ENCODE measurements at places on chromosomes 11 and 22.

GRCh38 chr11:116665523-116665922 is 107.3 kb downstream of the BUD13 start:
- no peak for DNase-seq

- no peak for DNase-seq
Observed at GRCh38 chr11:15829312-15829711, 527.0 kb downstream of the SOX6 start.

DNA sequence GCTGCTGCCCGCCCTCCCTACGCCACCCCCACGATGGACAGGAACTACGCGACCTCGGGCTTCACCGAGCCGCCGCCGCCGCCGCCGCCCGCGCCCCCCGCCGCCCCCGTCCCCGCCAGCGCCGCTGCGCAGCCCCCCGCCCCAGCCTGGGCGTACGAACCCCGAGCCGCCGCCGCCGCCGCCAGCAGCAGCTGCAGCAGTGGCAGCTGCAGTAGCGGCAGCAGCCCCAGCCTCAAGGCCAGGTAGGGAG is 407 bp downstream of the QSER1 start:
- no peak for DNase-seq

- no peak for DNase-seq
Observed at GRCh38 chr11:44816761-44817160, 90.0 kb downstream of the TSPAN18 start.

DNA sequence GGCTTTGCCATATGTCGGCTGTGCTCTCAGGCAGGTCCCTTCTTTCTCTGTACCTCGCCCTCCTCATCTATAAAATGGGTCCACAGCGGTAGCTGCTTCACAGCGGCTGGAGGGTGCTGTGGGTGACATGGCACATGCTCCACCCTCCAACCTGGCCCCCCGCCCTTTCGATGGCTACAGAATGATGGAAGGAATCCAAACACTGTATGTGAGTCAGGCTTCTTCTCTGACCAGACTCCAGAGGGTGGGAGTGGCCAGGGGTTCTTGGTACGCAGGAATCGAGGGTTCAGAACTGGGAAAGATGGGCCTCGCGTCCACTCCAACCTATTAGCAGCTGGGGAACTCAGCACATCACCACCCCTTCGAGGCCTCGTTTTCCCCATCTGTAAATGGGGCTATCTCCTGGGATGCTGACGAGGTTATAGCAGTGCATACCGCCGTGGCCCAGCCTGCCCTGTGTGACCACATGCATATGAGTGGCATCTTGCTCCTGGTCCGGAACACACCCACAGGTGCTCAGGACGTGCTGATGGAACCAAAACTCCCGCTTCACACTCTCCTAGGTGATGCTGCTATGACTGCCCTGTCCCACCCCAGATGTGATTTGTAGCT is 26.4 kb downstream of the MN1 start:
- peak; percentile 20 for DNase-seq

- no peak for DNase-seq
Observed at GRCh38 chr11:113385749-113386148, 1.8 kb upstream of the ANKK1 start.

- no peak for DNase-seq
Observed at GRCh38 chr22:46056546-46057245, 79.7 kb upstream of the WNT7B start.

- DNase-seq, result no peak
Observed at GRCh38 chr11:46457021-46457420, 65.4 kb upstream of the CHRM4 start.

GRCh38 chr11:30561691-30562415 is 24.3 kb downstream of the MPPED2 start:
- DNase-seq, result no peak

DNA sequence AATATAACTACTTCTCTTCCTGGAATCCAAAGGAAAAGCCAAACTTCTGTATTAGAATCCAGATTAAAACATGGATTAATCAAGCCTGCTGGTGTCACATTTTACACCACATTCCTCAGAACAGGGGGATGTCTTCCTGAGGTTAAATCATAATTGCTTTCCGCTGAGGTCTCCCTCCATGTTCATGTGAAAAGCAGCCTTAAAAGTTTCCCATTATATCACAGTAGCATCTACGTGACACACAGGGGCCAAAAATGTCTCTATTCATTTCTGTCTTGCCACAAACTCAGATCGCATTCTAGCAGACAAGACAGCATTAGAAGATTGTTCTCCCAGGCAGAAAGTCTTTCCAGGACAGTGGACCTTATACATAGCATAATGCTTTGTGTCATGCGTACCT is 788.7 kb downstream of the OPCML start:
- DNase-seq, result peak; percentile 30

- no peak for DNase-seq
Observed at GRCh38 chr11:65894034-65894591, 3.6 kb downstream of the CCDC85B start.

GRCh38 chr11:47980907-47981621 is 705 bp downstream of the PTPRJ start:
- DNase-seq, result peak; percentile 39

DNA sequence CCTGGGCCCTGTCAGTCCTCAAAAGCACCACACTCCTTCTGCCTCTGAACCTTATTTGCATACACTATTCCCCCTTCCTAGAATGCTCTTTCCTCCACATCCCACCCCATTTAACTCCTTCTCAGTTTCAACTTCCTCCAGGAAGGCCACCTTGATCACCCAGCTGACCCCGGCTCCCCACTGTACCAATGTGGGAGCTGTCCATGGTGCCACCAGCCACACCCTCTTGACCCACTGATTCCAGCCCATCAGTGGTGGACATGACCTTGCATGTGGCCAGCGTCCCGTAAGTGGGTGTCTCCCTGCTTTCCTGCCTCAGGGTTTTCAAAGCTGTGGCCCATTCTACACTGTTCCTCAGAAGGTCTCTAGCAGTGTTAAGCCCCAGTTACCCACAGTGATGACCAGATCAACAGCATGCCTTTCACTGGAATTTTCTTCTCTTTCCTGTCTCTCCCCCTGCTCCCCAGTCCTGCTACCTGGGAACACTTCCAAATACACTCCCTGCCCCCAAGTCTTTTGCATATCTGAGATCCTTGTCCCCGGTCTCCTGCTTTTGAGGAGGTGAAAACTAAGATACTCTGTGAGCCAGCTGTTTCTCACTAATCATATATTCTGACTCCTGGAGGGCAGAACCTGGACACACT is 346.6 kb downstream of the MN1 start:
- DNase-seq, result peak; percentile 61

GRCh38 chr22:46964773-46965550 is 202.5 kb downstream of the TBC1D22A start:
- DNase-seq, result no peak

DNA sequence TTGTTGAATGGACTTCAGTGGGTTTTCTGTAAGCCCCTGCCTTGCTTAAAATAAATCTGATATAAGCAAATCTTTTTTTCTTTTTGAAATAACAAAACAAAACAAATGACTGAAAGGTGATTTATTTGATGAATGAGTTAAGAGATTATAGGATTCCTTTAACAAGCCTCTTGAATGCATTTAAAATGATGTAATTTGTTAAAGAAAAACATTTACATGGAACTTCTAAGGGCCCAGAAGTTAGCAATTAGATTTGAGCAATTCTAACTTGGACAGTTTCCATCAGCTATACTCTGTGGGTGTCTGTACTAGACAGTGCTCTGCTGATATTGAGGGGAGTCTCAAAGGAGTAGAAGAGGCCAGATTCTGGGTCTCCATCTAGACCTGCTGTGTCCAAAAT is 143.5 kb upstream of the RAG2 start:
- peak; percentile 5 for DNase-seq

- DNase-seq, result no peak
Observed at GRCh38 chr11:59962107-59962482, 1.7 kb upstream of the OOSP4A start.

DNA sequence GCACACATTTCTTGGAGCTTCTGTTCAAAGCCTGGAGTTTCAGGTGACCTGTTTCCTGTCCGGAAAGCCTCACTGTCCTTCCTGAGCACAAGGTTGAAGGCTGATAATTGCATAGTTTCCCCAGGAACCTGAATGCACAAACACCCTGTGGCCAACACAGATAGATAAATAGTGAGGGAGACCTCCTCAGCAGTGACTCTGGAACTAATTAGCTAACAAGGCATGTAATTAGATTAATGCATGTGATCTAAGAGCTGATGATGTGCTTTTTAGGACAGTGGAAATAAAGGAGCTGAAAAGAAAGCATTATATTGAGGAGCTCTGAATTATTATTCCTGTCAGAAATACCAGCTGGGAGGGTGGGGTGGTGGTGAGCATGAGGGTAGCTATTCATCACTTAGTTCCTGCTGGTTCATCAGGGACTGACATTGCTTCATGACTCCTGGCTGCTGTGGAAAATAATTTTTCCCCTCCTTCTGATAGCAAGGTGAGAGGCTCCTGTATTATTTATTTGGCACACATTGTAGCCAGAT is 101.1 kb downstream of the NELL1 start:
- no peak for DNase-seq

DNA sequence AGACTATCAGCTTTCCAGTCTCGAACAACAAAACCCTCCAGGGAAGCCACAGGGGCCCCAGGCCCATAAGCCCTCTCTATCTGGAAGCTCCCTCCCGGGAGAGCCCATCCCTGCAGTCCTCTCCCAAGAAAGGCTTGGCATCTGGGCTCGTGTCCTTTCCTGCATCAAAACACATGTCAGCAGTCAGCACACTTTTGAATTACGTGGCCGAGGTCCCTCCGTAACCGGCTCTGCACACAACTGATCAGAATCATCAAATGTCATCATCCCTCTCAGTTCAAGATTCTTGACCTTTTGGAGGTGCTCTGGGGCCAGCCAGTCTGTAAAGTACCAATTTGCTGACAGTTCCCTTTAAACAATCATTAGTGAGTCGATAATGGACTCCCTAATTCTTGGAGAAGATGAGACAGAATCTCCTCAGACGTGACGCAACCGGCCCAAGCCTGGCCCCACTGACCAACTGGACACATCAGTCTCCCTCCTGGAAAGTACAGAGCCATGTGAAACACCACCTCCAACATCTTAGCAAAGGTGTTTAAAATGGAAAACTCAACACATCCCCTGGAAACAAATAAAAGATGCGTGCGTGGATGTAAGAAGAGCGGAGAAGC is 33.6 kb downstream of the MAFF start:
- no peak for DNase-seq

DNA sequence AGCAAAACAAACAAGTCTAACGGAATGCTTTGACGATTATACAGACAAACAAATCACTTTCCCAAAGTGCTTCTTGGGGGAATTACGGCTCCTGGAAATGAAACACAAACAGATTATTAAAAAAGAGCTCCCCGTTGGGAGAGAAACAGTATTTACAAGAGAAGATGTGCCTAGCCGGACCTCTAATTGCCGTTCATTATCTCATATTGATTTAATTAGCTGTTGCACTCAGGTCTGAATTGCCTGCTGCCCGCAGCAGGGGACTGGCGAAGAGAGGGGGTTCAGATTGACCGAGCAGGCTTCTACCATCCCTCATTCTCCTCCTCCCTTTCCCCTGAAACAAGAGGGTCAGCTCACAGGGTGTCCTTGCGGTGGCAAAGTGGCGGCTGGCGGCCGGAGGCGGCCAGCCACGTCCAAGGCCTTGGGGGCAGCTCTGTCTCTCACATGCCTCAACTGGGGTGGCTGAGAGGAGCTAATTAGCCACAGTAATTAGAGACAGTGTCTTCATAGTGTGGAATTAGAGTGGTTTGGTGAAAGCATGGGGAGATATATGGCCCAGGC is 295.1 kb downstream of the MIAT start:
- DNase-seq, result no peak

GRCh38 chr22:22210889-22211833 is 33.4 kb upstream of the VPREB1 start:
- DNase-seq, result no peak

DNA sequence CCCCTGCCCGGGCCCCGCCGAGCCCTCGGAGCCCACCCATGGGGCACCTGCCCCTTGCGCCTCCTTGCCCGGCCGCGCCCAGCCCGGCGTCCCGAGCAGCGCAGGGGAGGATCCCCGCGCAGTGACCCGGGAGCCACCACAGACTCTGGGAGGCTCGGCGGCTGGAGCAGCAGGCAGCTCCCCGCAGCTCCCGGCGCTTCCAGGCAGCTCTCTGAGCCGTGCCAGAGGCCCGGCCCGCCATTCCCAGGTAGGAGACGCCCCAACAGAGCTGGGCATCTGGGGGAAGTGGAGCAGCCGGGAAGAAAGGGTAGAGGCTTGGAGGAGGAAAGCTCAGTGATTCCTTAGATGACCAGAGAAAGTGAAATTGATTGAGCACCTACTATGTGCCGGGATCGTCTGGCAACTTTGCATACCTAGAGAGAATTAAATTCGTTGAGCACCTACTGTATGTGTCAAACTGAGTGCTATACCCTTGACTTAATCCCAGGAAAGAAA is 670 bp downstream of the RASD2 start:
- DNase-seq, result no peak

DNA sequence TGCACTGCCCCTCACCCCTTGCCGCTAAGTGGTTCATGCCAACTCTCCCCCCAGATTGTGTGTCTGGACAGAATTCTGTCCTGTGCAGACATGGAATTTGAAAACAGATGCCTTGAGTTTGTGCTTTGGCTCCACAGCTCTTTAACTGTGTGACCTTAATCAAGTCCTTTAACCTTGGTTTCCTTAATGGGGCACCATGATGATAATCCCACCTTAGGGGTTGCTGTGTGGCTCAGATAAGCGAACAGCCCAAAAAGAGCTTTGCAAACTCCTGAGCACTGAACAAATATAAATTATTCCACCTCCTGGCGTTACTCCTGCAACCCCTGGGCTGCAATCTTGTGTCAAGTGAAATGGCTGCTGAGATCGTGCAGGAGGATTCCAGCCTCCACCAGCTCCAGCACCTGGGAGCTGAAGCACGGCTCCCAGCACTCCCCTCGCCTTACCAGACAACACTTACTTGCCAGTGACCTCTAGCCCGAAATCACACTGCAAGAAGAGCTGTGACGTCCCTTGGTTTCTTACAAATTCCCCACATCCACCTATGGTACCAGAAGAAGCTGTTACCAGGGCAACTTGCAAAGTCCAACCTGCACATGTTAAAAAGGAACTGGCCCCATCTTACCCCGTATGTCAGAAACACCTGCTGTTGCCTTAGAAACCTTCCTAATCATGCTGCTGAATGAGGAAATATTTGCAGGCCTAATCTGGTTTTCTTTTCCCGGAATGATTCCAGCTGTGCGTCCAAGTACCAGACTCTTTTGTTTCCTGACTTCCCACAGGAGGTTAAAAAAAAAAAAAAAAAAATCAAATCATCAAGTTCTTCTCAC is 13.2 kb downstream of the VPS37C start:
- no peak for DNase-seq

- DNase-seq, result no peak
Observed at GRCh38 chr11:6733326-6734275, 38.2 kb downstream of the OR2AG2 start.

DNA sequence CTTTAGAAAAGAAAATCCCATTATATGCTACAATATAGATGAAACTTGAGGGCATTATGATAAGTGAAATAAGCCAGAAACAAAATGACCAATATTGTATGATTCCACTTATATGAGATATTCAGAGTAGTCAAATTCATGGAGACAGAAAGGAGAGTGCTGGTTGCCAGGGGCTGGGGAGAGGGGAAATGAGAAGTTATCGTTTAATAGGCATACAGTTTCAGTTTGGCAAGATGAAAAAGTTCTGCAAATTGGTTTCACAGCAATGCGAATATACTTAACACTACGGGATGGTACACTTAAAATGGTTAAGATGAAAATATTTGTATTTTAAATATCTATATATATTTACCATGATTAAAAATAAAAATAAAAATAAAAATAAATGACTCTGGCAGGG is 31.1 kb upstream of the RDX start:
- no peak for DNase-seq

GRCh38 chr11:44743959-44744557 is 17.3 kb downstream of the TSPAN18 start:
- DNase-seq, result peak; percentile 52
